NCI-H2227 treated with DMSO at 0.1 percent for 48 hours (cell line): ENCODE measurements at places on chromosomes 1 and 21.

DNA sequence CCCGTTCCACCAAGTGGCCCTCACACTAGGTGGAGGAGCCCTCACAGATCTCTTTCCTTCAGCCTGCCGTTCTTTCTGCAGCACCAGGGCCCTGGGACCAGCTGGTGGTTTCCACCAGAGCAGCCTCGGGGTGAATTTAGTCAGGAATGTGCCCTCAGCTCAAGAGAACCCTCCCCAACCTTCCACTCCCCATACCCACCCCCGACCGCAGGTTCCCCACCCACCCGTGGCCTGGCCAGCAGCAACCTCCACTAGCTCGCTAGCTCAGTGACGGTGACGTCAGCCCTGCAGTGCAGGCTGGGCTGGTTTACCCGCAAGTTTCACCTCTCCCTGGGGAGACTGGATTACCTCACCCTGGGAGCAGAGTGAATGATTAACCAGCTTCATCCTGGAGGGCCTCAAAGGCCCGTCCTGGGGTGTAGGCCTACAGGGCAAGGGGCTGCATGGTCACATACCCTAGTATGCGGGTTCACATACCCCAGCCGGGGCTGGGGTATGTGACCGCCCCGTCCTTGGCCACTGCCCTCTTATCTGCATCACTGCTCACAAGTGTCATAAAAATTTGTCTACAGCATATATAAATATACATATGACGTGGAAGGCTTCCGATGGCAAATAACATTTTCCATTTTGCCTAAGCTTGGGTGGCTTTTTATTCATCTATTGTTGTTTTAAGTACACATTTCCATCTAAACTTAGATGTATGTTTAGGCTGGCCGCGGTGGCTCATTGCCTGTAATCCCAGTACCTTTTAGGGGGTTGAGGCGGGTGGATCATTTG, 24.5 kb downstream of the ELF3 start:
- DNase-seq, result no peak

GRCh38 chr1:209363112-209363511, 220.4 kb upstream of the CAMK1G start:
- DNase-seq, result no peak

DNA sequence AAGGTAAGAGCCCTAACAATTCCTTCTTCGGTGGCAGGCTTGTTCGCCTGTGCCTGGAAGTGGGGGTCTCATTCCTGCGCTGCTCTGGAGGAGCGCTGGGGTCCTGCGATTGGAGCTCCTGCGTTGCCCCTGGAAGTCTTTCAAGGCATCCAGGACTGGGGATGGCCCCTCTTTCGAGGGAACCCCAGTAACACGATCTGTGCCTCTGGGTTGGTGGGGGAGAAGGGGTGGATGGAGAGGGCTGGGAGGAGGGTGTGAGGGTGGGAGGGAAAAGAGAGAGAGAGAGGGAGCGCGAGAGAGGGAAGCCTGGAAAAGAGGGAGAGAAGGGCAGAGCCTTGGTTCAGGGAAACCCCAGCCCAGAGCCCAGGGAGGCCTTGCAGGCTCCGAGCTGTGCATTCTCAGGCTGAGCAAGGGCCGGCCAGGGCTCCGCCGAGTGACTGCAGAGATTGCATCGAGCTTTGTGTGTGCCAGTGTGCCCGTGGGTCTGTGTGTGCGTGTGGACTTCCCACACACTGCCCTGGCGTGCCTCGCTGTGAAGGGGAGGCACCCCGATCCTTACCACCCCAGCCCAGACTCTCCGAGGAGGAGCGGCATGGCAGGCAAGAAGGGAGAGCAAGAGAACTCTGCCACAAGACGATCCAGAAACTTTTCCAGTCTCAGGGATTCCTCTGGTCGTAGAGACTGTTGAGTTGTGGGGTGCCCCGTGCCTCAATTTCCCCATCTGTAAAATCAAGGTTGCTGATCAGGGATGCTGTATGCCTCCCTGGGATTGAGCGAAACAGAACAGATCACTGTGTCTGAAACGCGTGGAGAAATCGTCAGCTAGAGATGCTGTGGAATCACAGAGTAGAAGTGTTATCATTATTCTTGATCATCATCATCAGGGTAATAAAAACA, 619 bp downstream of the BCL9 start:
- DNase-seq, result no peak

DNA sequence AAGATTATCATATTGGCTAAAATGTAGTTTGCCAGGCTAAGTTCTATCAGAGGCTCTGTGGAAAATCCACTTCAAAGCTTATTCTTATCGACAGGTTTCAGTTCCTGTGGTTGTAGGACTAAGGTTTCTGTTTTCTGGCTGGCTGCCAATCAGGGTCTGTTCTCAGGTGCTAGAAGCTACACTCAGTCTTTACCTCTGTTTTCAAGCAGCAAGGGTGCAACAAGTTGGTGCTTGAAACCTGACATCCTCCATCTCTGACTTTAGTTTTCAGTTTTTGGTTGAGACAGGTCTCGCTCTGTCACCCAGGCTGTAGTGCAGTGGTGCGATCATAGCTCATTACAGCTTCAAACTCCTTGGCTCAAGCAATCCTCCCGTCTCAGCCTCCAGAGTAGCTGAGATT, 15.3 kb upstream of the TMCO2 start:
- no peak for DNase-seq

GRCh38 chr1:13929313-13929712, 229.3 kb downstream of the PRDM2 start:
- no peak for DNase-seq

DNA sequence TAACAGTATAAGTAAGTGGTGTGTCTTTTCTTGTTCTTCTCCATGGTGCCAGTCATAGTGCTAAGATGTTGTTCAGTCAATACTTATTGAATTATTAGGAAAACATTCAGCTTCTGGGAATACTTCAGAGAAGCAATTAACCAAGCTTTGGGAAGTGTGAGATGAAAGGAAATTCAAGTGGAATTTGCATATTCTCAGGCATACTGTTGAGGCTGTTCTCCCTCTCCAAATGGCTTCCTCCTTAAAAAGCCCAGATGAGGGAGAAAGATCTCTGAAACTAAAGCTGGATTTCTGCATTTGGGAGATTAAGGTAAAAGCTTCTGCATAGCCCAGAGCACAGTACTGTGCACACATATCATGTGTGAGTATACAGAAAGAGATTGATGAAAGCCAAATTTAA, 73.4 kb downstream of the MACF1 start:
- DNase-seq, result no peak

- peak; percentile 85 for DNase-seq
Measured at GRCh38 chr1:935751-936231, 12.1 kb downstream of the SAMD11 start.

GRCh38 chr1:36034692-36035091, 49.2 kb upstream of the TEKT2 start:
- no peak for DNase-seq
